Inflammatory macrophage (primary cell): ENCODE measurements at places on chromosomes 5 and 9.

GRCh38 chr5:133878236-133878555, 90.2 kb downstream of the C5orf15 start:
- DNase-seq, result no peak

- DNase-seq, result no peak
These were observed 226.1 kb downstream of the CDH12 start for GRCh38 chr5:22627029-22627428.

GRCh38 chr9:131582056-131582455, 36.7 kb downstream of the PRRT1B start:
- no peak for DNase-seq

GRCh38 chr9:22044583-22044982, 35.5 kb upstream of the CDKN2B start:
- DNase-seq, result no peak

- no peak for DNase-seq
These were observed 33.0 kb downstream of the SNX30 start for GRCh38 chr9:112783551-112783954.

DNA sequence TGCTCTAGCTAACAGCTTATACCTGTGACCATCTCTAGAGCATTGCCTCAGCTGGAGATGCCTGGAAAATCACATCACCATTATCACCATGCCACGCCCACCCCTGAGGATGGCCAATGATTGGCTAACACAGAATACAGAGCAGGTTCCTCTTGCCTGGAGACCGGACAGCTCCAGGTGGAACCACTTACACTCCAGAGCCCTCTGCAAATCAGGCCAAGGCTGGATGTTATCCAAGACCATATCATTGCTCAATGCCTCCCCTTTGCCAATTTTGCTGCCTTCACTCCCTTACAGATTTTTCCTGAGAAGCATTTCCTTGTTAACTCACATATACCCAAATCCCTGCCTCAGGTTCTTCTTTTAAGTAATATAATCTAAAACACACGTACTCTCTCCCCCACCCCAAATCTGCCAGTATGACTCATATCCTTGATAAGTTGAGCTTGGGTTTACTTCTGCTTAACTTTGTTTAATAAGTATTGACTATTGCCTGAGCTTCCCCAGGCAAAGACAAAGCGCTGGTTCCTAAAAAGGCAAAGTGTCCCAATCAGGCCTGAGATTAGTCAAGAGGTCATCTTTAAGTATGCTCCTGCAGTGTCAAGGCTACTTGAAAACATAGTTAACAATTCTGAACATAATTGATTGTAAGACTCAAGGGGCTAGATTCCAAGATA, 309.6 kb downstream of the EPB41L4A start:
- DNase-seq, result peak; percentile 83

- peak; percentile 0 for DNase-seq
These were observed at the start of gene PCDHB3 for GRCh38 chr5:141100243-141100805. Gene PCDHB3 (plus strand): TSS chr5:141100473. CDS start chr5:141100650, 177 bp downstream.

DNA sequence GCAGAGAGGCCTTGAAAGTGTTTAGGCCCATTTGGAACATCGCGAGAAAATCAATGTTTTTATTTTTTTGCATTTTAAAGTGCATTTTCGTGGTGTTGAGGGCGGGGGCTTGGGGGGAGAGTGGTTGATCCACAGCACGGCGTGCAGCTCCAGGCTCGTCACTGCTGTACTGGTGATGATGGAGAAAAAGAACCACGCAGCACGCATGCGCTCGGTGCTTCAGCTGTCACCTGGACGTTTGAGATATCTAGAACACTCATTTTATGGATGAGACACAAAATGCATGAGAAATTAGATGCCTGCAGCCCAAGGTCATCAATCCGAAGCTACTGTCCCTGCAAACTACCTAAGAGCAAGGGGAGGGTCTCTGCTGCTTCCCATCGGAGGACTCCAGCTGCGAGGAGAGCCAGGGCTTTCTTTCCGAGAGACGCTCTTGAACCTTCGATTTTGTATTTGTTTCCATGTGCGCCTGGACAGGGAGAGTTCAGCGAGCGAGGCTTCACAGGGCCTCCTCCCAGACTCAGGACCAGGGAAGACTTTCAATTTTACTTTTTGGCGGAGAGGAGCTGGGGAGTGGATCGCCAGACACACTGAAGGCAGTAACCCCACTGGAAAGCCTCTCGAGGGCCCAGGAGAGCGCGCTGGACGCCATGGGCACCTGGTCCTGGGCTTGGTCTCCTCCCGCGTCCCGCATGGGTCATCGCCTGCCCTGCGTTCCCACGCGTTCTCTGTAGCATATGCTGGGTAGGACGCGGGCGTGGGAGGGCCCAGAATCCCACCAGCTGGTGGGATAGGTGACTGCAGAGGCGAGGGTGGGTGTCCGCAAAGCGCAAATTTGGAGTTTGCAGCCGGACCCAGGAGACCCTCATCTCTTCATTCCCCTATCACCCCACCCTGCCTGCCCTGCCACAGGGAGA, 2.5 kb downstream of the DMRT2 start:
- DNase-seq, result no peak

- DNase-seq, result peak; percentile 78
These were observed at the start of gene GPR107 for GRCh38 chr9:130053504-130054324. Gene GPR107 (plus strand): TSS chr9:130053906. CDS start chr9:130053933, 27 bp downstream.

GRCh38 chr9:122374885-122375420, 4.1 kb downstream of the PTGS1 start:
- DNase-seq, result peak; percentile 62

DNA sequence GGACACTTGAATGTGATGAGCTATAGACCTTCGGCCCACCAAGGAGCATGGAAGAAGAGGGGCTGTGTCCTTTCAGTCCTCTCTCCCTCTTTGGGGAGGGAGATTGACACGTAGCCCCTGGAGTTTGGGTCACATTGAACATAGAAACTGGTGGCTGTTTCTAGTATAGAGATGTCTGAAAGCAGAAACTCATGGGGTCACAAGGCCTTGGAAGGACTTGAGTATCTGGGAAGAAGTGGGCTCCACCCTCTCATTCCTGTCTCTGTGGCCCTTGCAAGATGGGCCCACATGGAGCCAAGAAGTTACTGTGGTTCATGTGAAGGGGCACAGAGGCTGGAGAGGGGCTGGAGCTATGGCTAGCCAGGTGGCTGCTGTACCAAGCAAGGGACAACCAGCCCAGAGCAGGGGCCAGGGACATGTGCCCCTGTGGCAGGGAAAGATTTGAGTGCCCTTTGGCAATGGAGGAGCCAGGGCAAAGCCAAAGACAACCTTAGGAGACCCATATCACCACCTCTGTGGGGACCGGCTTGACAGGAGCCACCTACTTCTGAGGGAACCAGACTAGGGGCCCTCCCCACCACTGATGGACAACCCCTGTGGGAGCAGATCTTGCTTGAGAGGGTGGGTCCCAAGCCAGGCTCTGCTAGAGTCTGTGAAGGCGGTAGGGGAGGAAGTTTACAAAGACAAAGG, 12.8 kb upstream of the ANGPTL2 start:
- no peak for DNase-seq

GRCh38 chr5:34034534-34035327, 8.3 kb downstream of the C1QTNF3 start:
- no peak for DNase-seq

DNA sequence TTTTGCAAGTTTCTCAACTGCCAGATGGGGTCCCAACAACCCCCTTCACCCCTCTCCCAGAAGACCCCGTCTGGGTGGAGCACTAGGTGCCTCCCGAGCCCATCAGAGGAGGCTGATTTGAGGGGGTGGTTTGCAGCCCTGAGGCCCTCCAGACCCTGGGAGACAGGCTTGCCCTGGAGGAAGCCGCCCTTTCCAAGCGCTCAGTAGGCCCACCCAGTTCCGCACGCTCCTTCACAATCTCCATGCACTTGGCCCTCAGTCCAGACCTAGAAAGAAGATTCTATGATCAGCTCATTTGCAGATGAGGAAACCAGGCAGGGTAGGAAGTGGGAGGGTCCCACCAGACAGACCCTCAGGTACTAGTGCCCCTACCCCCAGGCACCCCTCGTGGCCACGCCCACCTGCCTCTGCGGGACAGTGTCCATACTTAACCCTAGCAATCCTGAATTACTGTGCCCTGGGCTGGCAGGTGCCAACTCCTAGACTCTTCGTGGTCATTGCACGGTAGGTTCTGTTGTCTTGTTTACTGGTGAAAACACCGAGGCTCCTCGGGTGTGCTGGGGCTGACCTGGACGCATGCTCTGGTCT, 22.3 kb downstream of the OR2V1 start:
- DNase-seq, result no peak

- DNase-seq, result no peak
These were observed 32.2 kb upstream of the TJP2 start for GRCh38 chr9:69141851-69142250.

GRCh38 chr9:73143711-73144328, 7.8 kb upstream of the ANXA1 start:
- DNase-seq, result peak; percentile 83

- DNase-seq, result no peak
These were observed 231.6 kb upstream of the TAS2R1 start for GRCh38 chr5:9861666-9862256.

DNA sequence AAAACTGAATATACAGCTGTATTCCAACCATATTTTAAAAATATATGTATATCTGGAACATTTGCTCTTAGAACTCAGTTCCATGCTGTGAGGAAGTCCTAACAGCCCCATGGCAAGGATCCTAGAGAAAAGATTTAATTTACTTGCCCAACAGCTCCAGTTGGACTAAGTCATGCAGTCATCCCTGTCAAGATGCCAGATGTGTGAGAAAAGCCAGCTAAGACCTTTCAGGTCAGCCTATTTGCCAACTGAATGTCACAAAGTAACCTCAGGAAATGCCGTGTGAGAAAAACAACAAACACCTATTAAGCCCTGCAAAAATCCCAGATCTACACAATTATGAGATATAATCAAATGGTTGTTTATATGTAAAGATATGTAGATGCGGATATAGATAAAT, 416.3 kb downstream of the NR2F1-AS1 start:
- no peak for DNase-seq

DNA sequence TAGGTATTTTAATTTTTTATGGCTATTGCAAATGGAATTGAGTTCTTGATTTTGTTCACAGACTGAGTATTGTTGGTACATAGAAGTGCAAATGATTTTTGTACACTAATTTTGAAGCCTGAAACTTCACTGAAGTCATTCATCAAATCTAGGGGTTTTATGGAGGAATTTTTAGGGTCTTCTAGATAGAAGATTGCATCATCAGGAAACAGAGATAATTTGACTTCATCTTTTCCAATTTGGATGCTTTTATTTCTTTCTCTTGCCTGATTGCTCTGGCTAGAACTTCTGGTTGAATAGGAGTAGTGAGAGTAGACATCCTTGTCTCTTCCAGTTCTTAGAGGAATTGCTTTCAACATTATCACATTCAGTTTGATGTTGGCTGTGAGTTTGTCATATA, 58.2 kb upstream of the SNCAIP start:
- no peak for DNase-seq

DNA sequence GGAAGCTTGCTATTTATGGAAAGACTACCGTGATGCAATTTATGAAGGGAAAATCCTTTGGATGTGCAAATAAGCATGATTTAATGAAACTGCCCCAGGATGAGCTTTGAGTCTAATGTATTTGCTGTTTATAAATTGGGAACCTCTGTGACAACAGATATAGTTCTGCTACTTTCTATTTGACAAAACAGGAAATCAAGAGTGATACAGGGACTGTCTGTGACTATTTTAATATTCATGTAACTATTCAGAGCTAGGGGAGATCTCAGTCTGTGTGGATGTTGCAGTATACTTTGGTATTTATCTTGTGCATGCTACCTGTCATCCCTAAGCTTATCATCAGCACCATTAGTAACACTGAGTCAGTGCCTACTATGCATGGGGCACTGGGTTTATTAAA, 132.1 kb downstream of the PDZD2 start:
- DNase-seq, result peak; percentile 19

GRCh38 chr5:170563824-170564567, 60.2 kb downstream of the KCNIP1 start:
- DNase-seq, result peak; percentile 56

- no peak for DNase-seq
These were observed 87.5 kb downstream of the DAB2IP start for GRCh38 chr9:121738968-121739367.
